ENCODE measurements at places on chromosomes 2 and 18.

DNA sequence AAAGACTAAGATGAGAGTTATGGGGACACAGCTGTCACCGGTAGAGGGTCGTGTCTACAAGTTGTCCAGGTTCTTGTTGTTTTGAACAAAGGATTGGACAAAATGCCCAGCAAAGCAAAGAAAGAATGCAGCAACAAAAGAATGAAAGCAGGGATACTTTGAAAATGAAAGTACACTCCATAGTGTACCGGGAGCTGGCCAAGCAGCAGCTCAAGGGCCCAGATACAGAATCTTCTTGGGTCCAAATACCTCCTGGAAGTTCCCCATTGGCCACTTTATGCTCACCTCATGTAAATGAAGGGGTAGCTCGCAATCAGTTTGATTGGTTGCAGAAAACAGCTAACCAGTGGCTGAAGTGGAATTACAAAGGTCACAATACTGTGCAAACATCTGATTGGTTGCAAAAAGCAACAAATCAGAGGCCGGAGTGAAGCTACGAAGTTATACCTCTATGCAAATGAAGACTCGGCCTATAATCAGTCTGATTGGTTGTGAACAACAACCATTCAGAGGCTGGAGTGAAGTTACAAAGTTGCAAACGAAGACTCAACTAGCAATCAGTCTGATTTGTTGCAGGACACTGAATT is 474.9 kb upstream of the TMEFF2 start:
- DNase-seq, result no peak

DNA sequence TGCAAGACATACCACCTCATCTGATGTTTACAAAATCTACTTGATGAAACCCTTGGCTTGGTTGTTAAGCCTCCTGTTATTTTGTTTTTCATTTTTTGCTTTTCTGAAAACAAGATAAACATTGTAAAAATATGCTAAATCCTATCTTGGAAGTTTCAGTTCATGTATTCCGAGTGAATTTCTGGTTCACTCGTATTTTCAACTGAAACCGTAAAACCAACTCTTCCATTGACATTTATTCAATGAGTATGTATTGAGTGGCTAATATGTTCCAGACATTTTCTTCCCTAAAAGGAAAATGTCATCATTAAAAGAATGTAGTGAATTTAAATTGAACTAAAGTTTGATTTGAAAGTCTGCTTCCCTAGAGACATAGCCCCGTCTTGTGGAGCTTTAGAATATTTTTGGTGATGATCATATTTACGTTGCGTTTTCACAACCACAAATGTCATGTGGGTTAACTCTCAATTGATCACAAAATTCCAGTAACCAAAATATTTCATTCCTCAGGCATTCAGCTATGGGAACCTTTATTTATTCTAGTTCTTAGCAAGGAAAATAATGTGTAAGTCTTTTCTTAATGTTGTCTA is 204.2 kb downstream of the MBD2 start:
- no peak for DNase-seq

- DNase-seq, result no peak
Measured at GRCh38 chr2:85009019-85009618, 38.2 kb downstream of the KCMF1 start.

DNA sequence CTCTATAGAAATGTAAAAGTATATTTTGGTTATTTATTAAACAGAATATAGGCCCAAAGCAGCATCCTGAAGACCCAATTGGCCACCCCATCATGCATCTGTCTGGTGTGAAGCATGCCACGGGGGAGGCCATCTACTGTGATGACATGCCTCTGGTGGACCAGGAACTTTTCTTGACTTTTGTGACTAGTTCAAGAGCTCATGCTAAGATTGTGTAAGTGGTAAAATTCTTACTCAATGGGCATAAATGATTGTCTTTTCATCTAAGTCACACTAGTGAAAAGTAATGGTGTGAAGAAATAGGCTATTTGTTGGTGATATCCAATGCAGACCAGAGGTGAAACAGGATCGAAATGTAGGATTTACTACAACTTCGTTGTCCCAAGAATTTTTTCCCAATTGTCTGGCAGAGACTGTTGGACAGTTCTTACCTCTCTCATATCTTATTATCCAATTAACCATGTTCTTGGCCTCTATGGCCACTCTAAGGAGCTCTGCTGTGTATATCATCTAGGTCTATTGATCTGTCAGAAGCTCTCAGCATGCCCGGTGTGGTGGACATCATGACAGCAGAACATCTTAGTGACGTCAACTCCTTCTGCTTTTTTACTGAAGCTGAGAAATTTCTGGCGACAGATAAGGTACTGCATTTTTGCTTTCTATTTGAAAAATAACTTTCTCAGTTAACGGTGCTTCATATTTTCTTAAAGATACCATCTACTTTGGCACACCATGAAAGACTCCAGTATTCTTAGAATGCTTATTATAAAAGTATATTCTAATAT is 35.0 kb downstream of the AOX1 start:
- DNase-seq, result no peak

- no peak for DNase-seq
Measured at GRCh38 chr18:63477200-63477599, 442 bp downstream of the SERPINB5 start.

Measured in NCI-H774 (cell line).